ENCODE measurements at places on chromosomes 7 and 10. TPM values are rescaled to one million over a fixed set of nuclear protein-coding genes. Genes with fewer than 3 reads are reported as not detected.

DNA sequence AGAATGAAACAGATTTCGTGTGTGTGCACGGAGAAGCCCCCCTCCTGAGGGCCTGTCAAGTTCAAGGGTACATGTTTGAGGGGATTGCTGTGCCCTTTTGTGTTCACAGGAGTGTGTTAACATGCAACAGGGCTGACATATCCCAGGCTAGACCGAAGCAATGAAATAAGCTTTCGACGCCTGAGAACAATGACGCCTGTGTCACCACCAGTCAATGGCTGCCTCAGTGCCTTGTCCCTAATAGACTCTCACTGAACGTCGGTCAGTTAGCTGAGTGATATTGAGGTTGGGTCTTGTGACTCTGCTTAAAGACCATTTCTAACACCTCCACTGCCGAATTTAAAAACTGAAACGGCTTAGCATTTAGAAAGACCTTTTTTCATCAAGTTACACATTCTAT lies 175.2 kb upstream of the TCF7L2 start:
- no peak for DNase-seq

MYL7 gene
- 1.5 TPM for total RNA-seq

PTF1A gene
- 50.7 TPM for total RNA-seq

GRCh38 chr10:119306986-119307392 lies 99.6 kb downstream of the GRK5 start:
- no peak for DNase-seq

DNA sequence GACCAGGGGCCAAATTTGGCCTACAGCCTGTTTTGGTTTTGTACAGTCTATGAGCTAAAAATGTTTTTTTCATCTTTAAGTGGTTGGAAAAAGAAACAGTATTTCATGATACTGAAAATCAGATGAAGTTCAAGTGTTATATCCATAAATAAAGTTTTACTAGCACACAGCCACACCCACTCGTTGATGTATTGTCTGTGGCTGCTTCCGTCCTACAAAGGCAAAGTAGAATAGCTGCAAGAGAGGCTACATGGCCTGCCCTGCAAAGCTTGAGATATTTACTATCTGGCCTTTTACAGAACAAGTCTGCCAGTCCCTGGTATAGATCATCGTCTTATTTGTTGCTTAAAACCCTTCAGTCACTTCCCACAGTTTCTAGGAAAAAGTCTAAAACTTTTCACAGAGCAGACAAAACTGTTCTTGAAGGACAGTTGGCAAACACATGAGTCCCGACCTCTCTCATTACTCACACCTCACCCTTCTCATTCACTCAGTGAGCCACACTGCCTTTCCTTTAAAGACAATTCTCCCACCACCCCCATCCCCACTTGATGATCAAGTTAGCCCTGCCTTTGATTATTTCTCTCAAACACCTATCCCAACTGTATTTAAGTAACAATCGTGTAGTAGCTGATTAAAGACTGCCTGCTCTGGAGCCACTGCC lies 9.9 kb downstream of the RHEB start:
- DNase-seq: no peak

DNAJC2 gene
- 34.1 TPM for total RNA-seq

GRCh38 chr10:90319188-90319914 lies 538.5 kb downstream of the HTR7 start:
- DNase-seq: no peak

DNA sequence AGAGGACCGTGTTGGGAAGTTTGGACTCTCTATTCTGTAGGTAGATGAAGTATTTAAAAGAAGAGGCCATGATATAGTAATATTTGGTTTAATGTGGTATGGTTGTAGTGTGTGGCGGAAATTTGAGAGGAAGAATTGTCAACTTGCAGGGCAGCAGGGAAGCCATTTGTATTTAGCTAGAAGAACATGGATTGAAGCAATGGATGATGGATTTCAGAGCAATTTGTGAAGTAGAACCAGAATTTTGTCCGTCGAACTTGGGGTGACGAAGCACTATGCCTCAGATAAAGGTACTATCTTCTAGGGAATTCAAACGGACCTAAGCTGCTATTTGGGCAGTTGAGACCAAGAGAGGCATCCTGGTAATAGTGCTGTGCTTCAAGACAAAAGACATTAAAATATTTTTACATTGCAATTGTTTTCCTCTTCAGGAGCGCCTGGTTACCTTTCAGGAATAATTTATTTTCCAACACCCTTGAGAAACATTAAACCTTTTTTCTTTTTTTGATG lies 615 bp upstream of the WBP1L start:
- DNase-seq: no peak

GRCh38 chr10:127996586-127996985 lies 89.7 kb downstream of the PTPRE start:
- DNase-seq: no peak

DNA sequence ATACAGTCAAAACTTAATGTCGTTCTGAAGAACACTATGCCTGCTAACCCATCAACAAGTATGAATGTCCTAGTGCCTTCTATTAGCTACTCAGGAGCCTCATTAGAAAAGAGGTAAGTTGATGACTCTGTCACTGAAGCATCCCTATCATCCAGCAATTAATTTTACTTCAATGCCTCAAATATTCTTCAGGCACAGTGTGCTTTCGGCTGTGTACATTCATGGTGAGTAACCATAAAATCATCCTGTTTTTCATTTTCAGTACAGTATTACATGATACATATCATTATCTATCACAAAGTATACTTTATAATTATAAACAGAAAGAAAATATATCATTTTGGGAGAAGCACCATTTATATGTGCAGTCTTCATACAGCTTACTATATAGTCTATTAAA lies 495.5 kb upstream of the ZWINT start:
- DNase-seq: no peak

GRCh38 chr7:25117226-25118047 lies 7.6 kb downstream of the CYCS start:
- no peak for DNase-seq

DNA sequence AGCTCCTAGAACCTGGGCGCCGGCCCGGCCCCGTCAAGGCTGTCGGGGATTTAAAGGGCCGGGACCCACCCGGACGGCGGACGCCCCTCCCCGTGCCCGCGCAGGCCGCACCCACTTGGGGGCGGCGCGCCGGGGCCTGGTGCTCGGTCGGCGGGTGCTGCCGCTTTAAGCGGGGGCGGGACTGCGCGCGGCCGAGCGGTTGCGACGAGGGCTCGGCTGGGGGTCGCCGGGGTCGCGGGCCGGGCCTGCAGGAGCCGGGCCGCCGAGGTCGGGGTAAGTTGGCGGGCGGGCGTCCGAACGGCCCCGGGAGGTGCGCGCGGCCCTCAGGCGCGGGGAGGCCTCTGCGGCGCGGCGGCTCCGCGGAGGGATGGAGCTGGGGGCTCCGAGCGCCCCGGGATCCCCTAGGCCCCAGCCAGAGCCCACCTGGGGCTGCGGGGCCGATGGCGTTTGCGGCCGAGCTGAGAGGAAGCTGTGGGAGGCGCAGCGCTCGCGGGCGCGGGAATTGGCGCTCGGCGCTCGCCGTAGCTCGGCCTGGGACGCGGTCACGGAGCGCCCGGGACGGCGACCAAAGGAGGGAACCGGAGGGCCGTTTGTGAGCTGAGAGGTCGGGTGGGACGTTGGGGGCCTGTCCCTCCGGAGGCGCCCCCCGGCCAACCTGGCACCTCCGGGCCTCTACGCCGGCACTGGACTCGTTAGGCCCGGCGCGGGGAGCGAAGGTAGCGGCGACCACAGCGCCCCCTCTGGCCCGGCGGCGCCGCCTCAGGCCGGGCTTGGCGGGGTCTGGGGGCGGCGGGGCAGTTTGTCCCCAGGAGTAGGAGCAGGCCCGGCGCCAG lies at the start of gene TRRAP:
Gene TRRAP, plus strand, starts transcription at position 168 of the 833 bp plus-strand sequence. CDS start 2,619 bp downstream, outside the sequence.
- peak; percentile 74 for DNase-seq

VPS37D gene
- total RNA-seq: 15.6 TPM

DNA sequence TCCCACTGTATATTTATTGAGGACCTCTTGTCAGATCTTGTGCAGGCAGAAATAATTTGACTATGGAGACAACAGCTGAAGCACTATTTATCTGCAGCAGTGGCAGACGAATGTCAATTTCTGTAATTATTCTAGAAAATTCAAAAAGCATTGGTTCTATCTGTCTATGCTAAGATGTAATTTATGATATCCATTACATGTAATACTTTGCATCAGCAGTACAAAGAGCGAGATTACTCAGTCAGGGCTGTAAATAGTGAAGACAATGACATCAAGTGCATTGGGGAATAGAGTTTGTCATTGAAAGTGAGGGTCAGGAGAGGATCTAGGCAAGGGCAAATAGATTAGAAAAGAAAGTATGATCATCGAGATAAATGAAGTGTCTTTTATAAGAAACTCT lies 508.2 kb downstream of the ZWINT start:
- DNase-seq: no peak

IFIT1B gene
- total RNA-seq: not detected

- DNase-seq: no peak
These were observed 21.8 kb upstream of the MRC1 start for GRCh38 chr10:17787087-17787961.

ANK3 gene
- total RNA-seq: 87.6 TPM

GRCh38 chr10:11214407-11214806 lies 196.7 kb downstream of the CELF2 start:
- no peak for DNase-seq

- no peak for DNase-seq
These were observed 285.9 kb downstream of the LRMDA start for GRCh38 chr10:75717126-75717916.

DNA sequence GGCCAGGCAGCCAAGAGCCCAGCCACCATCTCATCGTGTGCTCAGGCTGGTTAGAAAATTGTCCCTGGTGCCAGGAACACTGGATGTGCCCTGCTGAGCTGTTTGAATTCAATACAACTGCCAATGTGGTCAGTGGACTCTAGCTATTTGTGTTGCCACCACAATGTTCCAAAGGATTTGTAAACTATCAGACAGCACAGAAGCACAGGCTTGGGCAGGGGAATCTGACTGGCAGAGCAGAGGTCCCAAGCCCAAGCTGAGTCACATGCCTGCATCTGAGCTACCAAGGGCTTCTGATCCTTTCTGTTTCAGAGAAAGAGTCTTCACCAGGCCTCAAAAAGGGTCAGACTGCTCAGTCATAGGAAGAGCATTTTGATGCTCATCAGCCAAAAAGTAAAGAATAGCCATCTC lies 232.1 kb upstream of the SEMA3C start:
- DNase-seq: no peak

GRCh38 chr7:21159506-21159905 lies 268.4 kb upstream of the SP4 start:
- DNase-seq: no peak

GRM3 gene
- 1.4 TPM for total RNA-seq

C10orf53 gene
- total RNA-seq: not detected

DNA sequence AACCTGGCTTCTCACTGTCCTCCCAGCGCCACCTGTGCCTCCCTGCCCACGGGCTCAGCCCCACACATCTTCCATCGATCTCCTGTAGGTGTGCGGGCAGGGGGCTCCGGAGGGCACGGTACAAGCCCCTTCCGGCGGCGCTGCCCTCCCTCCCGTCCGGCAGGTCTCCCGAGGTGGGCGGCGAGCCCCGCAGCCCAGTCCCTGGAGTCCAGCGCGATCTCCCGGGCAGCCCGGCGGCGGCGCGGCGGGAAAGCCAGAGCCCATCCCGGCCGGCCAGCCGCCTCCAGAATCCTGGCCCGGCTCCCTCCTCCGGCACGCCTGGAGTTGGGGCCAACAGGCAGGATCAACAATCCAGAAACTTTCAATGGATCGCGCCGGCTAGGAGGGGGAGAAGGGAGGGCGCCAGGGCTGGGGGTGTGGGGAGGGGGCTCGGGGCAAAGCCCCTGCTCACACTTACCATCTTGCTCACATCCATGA lies 100.1 kb downstream of the HIP1 start:
- DNase-seq: peak; percentile 47

DNA sequence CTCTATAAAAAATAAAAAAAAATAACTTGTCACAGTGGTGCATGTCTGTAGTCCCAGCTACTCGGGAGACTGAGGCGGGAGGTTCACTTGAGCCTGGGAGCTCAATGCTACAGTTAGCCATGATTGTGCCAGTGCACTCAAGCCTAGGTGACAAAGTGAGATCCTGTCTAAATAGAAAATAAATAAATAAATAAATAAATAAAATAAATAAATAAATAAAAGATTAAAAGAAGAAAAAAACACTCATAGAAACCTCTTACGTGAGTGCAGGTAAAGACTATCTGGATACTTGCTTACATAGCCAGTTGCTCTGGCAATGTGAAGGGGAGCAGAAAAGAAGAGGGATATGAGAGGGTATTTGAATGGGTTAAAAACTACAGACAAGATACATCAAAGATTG lies 242.5 kb upstream of the PCDH15 start:
- DNase-seq: no peak

ABCB1 gene
- 0.48 TPM for total RNA-seq

- DNase-seq: no peak
These were observed 161.3 kb downstream of the SLIT1 start for GRCh38 chr10:97024168-97025073.

- no peak for DNase-seq
These were observed 72.1 kb upstream of the EGFR start for GRCh38 chr7:54946764-54947163.

- DNase-seq: no peak
These were observed 3.4 kb upstream of the CEP41 start for GRCh38 chr7:130444234-130444633.

GRCh38 chr7:78041423-78041822 lies 242.8 kb downstream of the PHTF2 start:
- DNase-seq: no peak

GRCh38 chr10:104256335-104256961 lies 1.8 kb downstream of the GSTO1 start:
- DNase-seq: no peak

FGL2 gene
- not detected for total RNA-seq

WEE2 gene
- 0.16 TPM for total RNA-seq

- DNase-seq: no peak
These were observed 246.0 kb upstream of the KMT2E start for GRCh38 chr7:104767826-104768536.

AGAP5 gene
- 15.5 TPM for total RNA-seq

CRPPA gene
- total RNA-seq: 3.8 TPM

ACTL6B gene
- total RNA-seq: 4.2 TPM

CALHM1 gene
- not detected for total RNA-seq

DNA sequence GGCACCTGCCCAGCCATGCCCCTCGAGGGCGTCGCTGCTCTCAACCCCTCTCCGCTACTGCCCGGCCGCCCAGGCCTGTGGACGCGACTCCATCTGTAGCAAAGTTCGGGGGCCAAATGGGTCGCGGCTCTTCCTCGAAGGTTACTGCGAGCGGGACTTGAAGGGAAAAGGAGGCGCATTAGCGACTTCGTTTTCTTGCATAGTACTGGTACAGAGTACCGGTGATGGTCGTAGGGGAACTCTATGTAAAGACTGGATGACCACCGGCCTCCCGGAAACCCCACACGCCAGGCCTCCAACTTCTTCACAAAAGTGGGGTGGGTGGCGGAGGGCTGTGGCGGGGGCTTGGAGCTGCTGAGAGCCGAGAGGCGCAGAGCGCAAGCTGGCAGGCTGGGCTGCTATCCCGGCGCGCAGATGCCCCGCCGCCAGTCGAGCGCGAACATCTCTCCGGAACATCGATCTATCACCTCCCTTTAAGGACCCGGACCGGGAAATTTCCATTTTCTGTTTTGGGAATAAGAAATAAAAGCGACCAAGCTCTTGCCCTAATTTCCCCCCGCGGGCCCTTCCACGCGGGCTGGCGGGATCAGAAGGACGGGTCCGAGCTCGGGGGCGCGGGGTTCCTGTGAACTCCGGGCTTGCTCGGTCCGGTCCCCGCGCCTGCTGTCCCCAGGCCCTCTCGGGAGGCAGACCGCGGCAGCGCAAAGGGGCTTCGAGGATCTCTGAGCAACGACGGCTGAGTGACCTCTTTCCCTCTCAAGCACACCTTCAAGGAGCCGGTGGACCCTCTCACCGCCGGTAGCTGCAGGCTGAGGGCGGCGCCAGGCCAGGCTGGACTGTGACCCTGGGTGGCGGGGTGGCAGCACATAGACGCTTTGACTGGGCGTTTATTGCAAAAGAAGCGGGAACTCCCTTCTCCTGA lies 12.2 kb upstream of the FEZF1 start:
- DNase-seq: no peak
